ENCODE measurements at places on chromosomes 2 and 18.
A peak's percentile ranks its signal among the peaks of the same experiment; 100 is the strongest.

GRCh38 chr2:51880153-51880552 is 848.2 kb upstream of the NRXN1 start:
- no peak for ATAC-seq

GRCh38 chr2:105926960-105927678 is 182.4 kb downstream of the NCK2 start:
- peak; percentile 80 for ATAC-seq

DNA sequence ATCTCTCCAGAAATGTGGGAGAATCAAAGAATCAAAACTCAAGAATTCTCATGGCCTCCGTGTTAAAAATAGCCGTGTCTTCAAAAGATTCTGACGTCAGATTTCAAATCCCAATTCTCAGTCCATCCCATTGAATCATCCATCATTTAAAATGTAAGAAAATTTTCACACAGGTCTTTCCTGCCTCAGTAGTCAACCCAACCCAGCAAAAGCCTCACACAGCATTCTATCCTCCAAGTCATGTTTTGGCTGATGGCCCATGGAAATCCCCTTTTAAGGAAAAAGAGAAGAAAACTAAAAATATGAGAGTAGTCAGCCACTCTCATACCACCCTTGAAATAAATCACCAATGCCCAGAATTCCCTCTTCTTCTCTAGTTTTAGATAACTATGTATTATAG is 211.8 kb downstream of the C1D start:
- ATAC-seq = no peak

DNA sequence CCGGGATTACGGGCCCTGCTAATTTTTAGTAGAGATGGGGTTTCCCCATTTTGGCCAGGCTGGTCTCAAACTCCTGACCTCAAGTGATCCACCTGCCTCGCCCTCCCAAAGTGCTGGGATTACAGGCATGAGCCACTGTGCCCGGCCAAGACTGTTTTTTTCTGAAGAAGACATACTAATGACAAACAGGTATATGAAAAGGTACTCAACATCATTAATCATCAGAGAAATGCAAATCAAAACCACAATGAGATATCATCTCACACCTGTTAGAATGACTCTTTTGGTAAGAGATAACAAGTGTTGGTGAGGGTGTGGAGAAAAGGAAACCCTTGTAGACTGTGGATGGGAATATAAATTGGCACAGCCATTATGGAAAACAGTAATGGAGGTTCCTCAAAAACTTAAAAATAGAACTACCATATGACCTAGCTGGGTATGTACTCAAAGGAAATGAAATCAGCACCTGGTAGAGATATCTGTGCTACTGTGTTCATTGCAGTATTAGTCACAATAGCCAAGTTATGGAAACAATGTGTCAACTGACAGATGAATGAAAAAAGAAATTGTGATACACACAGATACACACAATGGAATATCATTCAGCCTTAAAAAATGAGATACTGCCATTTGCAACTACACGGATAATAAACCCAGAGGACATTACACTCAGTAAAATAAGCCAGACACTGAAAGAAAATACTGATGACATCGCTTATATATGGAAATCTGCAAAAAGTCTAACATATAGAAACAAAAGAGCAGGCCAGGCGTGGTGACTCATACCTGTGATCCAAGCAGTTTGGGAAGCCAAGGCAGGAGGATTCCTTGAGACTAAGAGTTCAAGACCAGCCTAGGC is 20.8 kb downstream of the SOS1 start:
- peak; percentile 91 for ATAC-seq

DNA sequence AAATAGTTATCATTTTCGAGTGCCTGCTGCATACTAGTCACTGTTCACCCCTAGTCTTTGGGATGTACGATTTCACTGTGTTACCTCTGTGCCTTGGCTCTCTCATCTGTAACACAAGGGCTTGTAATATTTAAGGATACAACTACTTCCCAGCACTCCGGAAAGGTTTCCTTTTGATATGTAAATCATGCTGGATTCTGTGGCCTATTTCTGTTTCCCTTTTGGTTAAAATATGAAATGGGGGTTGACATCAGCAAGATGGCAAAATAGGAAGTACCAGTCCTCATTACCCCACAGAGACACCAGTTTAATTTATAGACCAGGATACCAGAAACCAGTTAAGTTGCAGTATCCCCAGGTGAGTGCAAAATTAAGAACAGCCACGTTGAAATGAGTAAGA is 23.5 kb downstream of the PSMG2 start:
- no peak for ATAC-seq

GRCh38 chr18:43869451-43870008 is 592.2 kb upstream of the SYT4 start:
- no peak for ATAC-seq
